ENCODE measurements at places on chromosomes 4 and X. TPM values are rescaled to one million over a fixed set of nuclear protein-coding genes. Genes with fewer than 3 reads are reported as not detected.

- no peak for DNase-seq
Measured at GRCh38 chr4:79763486-79764075, 309.4 kb downstream of the ANTXR2 start.

EMCN gene
- 25.1 TPM for total RNA-seq

DNA sequence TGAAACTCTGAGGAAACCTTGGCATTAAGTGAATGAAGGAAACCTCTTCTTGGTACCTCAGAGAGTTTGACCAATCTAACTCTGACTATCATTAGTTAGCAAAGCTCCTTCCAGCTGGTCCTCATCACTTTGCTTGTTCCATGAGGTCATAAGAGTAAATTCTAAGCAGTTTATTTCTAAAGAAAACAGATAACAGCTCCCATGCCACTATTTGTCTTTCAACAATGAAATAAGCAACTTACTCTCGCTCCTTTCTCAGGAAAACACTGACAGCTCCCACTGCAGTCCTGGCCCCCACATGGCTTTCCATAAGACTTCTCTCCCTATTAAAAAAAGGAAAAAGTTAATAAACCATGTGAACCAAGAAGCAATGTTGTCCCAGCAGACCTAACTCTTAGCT lies 127.7 kb downstream of the COL4A6 start:
- no peak for DNase-seq

- no peak for DNase-seq
Measured at GRCh38 chr4:100086766-100087431, 103.4 kb downstream of the DDIT4L start.

CCNB3 gene
- 10.9 TPM for total RNA-seq

DNA sequence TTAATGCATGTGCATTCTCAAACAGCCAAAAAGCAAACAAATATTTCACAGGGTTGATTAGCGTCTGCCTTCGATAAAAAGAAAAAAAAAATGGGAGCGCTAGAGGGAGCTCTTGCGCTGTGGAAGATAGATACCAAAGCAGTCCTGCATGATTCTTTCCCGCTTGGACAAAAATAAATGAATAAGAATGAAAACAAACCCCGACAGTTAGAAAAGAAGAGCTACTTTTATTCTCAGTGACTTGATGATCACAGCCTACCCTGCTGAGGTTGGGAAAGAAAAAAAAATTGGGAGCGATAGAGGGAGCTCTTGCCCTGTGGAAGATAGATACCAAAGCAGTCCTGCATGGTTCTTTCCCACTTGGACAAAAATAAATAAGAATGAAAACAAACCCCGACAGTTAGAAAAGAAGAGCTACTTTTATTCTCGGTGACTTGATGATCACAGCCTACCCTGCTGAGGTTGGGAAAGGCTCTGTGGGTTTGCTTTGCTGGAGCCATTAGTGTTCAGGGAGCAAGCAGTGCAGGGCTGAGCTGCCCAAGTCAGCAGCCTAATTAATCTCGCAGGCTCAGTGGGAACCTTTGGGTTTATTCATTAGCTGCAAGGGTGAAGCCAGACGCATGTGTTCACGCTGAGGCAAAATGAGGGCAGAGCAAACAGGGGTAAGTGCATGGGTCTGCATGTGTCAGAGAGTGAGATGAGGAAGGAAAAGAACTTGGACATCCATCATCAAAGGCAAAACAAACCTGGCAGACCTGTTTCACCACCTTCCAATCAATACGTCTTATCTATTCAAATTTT lies 249.3 kb upstream of the PRKX start:
- DNase-seq: peak; percentile 38

GRCh38 chrX:27354021-27354420 lies 109.1 kb downstream of the PPP4R3C start:
- no peak for DNase-seq

CYBB gene
- 9.3 TPM for total RNA-seq

AREG gene
- 2.7 TPM for total RNA-seq

GRCh38 chr4:46975812-46976553 lies 17.4 kb downstream of the GABRA4 start:
- DNase-seq: no peak
